ENCODE measurements at places on chromosomes 12 and 14.

- no peak for DNase-seq
Observed at GRCh38 chr12:60845696-60846095, 1249.9 kb downstream of the SLC16A7 start.

DNA sequence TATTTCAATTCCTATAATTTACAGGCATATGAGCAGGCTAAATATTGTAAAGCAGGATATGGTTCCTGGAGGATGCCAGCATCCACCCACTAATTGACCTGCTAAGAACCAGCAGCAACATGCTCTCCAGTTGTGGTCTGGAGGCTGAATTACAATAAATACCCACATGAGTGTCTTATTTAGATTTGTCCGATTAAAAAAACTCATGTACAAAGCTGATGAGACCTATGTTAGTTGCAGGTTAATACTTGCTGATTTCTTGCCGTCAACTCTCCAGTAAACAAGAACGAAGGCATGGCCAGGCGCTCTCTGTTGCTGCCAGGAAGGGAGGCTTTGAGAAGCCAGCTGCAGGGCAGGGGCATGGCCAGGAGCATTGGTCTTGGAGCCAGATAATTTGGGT is 169.3 kb upstream of the PRICKLE1 start:
- DNase-seq = no peak

DNA sequence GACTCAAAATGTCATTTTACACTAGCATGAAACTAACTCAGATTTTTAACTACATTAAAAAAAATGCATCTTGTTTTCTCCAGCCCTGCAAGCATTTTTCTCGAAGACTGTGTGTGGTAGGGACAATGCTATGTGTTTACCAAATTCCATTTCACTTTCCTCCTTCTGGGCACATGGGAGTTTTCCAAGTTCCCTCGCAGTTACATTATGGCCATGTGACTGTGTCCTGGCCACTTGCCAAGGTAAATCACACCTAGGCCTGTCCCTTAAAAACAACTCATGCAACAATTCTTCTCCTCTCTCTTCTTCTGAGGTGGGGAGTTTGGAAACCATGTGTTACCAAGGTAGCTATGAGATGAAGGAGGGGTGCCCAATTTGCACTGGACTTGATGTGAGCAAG is 108.7 kb downstream of the SYT10 start:
- no peak for DNase-seq

- DNase-seq = no peak
Observed at GRCh38 chr14:36245223-36245622, 68.7 kb upstream of the PTCSC3 start.

GRCh38 chr12:54725233-54725843 is 77.2 kb upstream of the DCD start:
- peak; percentile 12 for DNase-seq

- DNase-seq = no peak
Observed at GRCh38 chr14:41303506-41303905, 303.2 kb upstream of the LRFN5 start.

- no peak for DNase-seq
Observed at GRCh38 chr14:100484531-100485267, 102.5 kb downstream of the BEGAIN start.
